ENCODE measurements at places on chromosomes 3 and 15.

DNA sequence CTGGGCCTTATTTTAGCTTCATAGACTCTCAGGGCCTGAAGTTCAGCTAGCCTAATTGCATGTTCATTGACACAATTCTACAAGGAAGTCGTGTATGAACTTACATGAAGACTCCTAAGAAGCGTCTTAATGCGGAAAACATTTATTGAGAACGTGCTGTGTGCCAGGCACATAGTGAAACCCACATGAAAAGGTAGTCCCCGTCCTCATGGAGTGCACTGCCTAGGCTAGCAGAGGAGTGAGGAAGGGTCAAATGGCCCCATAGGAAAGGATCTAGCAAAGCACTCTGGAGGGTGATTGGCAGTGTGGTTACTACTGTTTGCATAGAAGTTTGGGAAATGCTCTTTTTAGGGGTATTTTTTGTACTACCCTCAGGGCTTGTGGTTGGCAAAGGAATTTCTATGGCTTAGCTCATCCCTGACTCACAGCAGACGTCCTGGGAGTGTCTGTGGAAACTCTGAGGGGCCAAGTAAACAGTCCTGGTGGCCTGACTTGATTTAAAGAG lies 854 bp upstream of the NPTN start:
- no peak for DNase-seq

DNA sequence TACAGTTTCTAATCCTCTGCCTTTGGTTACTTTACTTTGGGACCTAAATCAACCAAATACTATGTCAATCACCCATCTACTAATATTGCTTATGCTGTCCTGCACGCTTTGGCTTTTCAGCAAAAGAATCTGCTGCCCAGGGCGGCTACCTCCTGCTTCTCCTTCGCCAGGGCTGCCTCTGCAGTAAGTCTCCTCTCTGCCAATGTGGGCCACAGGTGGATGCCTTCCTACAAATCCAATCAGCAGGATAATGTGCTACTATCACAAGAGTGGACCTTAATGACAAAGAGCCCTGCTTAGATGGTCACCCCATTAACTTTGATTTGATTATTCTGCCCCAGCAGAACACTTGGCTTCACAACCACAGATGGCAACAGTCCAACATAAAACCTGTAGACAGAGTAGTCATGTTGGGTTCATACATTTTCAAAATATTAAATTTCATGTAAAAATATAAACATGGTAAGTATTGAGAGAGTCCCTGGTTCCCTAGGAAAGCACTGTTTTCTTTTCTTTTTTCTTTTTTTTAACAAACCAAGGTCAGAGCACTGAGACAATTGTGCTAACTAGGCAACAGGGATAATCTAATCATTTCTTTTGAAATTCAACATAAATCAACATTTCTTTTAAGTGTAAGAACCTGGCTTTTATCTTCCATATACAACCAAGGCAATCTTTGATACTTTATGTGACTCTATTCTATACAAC lies 298.3 kb downstream of the ZBTB20 start:
- DNase-seq = no peak

DNA sequence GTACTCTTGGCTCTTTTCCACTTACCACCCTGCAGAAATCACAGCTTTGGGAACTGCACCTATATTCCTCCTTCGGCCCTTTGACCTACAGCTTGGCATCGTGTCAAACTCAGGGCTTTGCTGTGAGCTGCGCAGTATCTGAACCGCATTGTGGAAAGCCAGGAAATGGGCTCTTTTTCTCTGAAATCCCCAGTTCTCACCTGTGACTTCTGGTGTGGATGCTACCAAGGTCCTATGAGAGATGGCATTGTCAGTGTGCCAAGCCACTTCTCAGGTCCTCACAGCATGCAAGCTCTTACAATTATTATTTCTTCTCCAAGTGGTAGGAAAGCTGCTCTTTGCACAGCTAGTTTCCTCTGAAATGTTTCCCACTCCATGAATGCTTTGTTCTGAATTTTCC lies 450.6 kb upstream of the TBL1XR1 start:
- no peak for DNase-seq

DNA sequence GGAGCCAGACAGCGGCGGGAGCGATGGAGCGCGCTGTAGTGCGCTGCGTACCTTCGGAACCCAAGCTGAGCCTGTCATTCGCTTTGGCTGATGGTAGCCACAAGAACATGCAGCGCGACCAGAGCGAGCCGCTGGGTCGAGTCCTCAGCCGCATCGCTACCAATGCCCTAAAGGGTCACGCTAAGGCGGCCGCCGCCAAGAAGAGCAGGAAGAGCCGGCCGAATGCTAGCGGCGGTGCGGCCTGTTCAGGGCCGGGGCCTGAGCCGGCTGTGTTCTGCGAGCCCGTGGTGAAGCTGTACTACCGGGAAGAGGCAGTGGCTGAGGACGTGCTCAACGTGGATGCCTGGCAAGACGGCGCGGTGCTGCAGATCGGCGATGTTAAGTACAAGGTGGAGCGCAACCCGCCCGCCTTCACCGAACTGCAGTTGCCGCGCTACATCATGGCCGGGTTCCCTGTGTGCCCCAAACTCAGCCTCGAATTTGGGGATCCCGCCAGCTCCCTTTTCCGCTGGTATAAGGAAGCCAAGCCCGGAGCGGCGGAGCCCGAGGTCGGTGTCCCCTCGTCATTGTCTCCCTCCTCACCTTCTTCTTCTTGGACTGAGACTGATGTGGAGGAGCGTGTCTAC lies 498 bp downstream of the PDE12 start:
- peak; percentile 3 for DNase-seq

GRCh38 chr3:159196359-159196758 lies 394.5 kb downstream of the MFSD1 start:
- DNase-seq = no peak

DNA sequence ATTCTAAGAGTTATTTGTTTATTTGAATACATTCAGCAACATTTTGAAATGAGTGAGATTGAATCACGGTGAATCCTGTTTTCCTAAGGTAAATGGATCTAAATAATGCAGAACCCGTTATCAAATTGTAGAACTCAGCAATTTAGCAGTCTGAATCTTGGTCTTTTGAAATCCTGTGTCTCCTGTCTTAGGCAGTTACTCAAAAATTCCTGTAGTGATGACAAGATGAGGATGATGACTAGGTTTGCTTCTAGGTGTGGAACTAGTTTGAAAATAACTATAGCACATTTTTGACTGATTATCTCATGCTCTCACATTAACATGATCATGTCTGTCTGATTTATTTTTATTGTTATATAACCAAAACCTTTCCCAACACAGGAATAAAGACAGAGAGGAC lies 115.0 kb downstream of the RAP2B start:
- DNase-seq = no peak

- DNase-seq = no peak
These were observed 329.9 kb upstream of the WNT5A start for GRCh38 chr3:55816794-55817576.

- no peak for DNase-seq
These were observed 19.5 kb upstream of the BSN start for GRCh38 chr3:49534581-49535441.

GRCh38 chr3:188520466-188520865 lies 366.5 kb downstream of the LPP start:
- DNase-seq = no peak

GRCh38 chr3:72158639-72159326 lies 373.8 kb upstream of the PROK2 start:
- no peak for DNase-seq

DNA sequence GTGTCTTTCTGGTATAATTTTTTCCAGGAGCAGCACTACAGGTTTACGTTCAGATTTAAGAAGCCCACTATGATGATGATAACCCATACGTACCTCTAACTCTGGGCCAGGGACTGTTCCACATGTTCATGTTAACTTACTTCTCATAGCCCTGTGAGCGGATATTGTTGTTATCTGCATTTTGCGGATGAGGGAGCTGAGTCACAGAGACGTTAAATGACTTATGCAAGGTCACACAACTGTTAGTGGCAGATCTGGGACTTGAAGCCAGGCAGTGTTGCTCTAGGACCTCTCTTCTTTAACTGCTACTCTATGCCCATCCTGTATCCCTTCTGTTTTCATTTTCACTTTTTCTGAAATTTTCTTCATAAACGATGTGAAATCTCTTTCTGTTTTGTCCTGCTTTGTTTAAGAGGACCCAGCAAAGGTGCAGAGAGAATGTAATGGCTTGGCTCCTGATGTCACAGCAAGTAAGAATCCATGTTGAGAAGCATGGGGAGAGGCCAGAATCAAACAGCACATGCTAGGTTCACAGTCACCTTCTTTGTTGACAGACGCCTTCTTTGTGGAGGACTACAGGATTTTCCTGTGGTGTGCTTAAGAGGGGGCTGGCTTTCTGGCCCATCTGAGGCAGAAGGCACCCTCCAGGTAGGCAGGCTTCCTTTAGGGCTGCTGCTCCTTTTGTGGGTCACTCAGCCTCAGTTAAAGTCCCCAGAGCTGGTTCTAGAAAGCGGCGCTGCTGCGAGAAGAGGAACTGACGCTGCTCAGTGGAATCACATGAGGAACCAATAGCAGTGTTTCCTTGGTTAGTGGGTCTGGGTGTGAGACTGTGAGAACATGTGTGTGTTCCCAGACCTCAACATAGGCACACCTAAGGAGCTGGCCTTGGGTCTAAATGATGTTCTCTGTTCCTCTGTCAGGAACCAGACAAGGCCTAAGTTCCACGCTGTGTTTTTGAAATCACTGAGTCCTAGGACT lies 121.6 kb downstream of the TMEM108 start:
- DNase-seq = no peak

DNA sequence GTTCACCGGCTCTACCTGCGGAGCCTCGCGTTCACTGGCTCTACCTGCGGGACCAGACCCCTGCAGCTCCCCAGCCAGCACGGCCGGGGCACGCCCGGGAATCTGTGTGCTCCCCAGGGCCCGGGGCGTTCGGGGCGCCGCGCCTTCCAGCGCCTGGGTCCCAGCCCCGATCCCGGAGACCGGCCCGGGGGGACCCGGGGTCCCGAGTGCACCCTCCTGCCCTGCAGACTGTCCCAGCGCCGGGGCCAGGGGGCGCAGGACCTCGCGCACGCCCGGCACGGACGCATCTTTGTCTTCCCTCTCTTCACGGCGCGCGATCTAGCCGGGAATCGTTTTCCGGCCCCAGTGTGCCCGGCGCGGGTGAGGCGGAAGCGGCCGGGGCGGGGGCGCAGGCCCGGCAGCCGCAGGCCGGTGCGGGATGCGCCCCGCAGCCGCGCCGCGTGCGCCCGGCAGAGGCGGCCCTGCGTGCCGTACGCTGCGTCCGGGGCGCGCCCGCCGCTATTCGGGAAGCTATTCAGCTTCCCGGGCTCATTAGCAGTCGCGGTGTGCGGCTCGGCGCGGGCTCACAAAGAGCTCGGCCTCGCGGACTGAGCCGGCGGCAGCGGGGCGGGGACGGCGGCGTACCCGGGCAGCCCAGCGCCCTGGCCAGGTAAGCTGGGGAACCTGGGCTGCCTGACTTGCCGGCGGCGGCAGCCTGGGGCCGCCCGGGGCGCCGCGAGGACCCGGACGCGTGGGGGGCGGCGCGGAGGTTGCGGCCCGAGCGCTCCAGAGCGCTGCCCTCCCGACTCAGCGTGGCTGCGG lies at the start of gene APBA2:
TSS of gene APBA2 (plus strand) at position 345 of the 801 bp plus-strand sequence. CDS start 167,911 bp downstream, outside the sequence.
- DNase-seq = peak; percentile 3

- DNase-seq = no peak
These were observed 530.0 kb downstream of the MECOM start for GRCh38 chr3:169133178-169134161.

DNA sequence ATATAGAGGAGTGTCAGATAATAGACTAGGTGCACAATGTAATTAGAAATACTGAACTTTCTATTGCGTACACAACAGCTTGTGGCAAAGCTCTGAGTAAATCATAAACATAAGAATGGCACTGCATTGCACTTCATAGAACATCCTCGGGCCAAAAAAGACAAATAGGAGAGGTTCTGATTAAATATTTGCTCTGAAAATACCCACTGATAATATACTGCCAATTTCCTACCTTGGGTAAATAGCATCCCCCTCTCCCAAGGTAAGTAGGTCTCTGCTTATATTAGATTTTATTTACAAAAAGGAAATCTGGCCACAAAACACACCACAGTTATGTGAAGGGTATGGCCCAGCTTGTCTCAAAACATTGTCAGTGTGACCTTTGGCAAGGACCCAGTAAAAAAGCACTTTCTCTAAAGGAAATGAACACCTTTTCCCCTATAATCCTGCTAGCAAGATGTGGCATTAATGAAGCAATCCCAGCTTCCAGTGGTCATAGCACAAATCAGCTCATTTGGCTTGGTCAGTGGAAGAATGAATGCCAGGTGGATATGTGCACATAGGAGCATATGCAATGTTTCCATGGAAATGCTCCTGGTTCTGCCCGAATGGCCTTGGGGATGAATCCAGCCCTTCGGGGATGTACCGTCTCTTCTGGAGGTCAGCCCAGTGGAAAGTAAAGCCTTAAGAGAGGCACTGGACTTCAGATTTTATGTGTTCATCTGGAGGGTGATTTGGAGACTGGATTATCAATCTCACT lies 315.9 kb downstream of the LSAMP start:
- DNase-seq = no peak

DNA sequence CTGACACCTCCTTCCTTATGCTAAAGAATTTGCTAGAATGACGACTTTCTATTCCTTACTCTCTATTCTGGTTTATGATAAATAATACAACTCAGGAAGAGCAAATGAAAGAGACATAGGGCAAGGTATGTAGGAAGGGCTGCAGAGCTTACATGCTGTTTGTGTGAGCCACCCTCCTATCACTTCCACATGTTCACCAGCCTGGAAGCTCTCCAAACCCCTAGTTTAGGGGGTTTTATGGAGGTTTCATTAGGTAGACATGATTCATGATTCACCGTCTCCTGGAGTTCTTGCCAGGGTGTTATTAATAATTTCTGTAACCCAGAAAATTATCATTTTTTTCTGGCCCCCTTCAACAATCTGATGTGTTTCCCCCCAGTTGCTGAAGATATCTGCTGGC lies 172.1 kb upstream of the COL8A1 start:
- no peak for DNase-seq

DNA sequence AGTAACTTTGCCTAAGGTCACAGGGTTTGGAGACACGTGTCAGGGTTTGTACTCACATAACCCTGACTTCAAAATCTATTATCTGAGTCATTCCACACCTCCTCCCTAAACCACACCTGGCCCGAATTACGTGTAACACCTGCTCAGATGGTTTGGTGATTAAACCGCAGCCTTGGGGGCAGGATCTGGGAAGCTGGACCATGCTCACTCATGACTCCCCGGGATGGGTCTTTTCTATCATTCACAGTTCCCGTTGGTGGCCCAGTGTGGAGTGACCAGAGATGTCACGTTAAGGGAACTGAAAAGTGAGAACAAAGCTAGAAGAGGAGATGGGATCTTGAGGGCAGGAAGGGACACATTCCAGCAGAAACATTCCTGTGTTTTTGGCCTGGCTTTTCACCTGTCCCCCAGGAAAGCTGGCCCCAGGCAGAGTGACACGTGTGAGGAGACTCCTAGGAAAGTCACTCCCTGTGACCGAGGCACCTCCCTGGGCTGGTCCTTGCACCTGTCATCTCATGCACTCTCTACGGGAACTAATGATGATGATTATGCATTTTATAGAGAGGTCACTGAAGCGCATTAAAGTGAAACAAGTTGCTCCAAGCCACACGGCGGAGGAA lies 75.4 kb upstream of the POMGNT2 start:
- no peak for DNase-seq

GRCh38 chr3:95971573-95971972 lies 842.8 kb upstream of the EPHA6 start:
- DNase-seq = no peak

GRCh38 chr15:75114327-75114726 lies 87.4 kb upstream of the C15orf39 start:
- DNase-seq = no peak

- no peak for DNase-seq
These were observed 45.0 kb downstream of the CCR1 start for GRCh38 chr3:46162975-46163555.

GRCh38 chr15:40915116-40915661 lies 14.0 kb upstream of the DLL4 start:
- DNase-seq = no peak

All from stimulated activated CD8-positive, alpha-beta memory T cell treated with anti-CD3 and anti-CD28 coated beads, Interleukin-4, amount 100 ng/mL, for 1 hour (primary cell).